ENCODE measurements at places on chromosomes 12 and 14.

DNA sequence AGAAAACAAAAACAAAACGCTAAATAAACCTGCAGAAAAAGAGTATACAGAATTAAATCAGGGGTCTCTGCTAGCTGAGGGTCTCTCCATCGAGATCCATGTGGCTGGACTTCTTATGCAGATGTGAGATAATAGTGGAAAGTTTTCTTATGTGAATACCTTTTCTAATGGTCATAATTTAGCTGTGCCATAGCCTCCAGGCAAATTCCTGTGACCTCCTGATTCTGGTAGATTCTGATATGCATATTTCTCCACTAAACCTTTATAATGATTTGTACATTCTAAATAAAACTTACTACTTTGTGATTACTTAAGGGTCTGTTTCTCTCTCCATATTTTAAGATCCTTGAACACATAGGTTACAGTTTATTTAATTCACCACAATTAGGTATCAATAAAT lies 1002.6 kb downstream of the GALC start:
- no peak for DNase-seq

GRCh38 chr12:56988207-56988739 lies 18.1 kb downstream of the ZBTB39 start:
- no peak for DNase-seq

- no peak for DNase-seq
Measured at GRCh38 chr14:93285044-93285443, 47.8 kb downstream of the BTBD7 start.

GRCh38 chr14:92004062-92004461 lies 35.8 kb downstream of the TRIP11 start:
- DNase-seq = no peak

- DNase-seq = no peak
Measured at GRCh38 chr12:111108726-111109125, 188.3 kb upstream of the MYL2 start.

DNA sequence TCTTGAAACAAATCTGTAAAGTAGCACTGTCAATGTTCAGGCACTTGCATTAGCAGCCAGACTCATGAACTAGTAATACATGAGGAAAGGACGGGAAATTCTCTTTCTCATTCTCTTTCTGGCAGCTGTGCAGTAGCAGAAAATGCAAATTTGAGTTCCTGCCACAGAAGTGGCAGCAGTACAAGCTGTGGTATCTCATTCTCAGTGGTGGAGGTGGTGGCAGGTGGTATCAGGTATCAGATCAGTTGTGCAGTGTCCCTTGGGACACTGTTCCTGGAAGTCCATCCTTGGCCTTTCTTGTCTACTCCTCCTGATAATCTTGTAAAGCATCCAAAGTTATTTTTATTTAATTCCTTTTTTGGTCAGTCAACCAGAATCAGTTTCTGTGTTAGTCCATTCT lies 103.0 kb downstream of the C12orf42 start:
- DNase-seq = no peak

- DNase-seq = no peak
Measured at GRCh38 chr12:99522456-99522855, 125.1 kb upstream of the GARIN6 start.

DNA sequence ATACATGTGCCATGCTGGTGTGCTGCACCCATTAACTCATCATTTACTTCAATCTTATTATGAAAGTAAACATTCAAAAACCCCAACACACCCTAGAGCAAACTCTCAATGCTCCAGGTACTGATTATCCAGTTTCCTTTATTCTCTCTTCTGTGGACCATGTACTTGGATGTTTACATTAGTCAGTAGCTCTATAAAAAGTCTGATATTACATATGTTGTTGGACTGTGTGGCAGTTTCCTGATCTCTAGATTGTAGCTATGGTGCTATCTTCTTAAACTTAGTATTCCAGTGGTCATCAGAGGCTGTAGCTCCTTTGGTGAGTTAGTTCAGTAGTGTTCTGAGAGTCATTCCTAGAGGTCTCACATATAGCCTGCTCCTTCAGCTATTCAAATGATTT lies 25.1 kb upstream of the ITGA5 start:
- DNase-seq = no peak

DNA sequence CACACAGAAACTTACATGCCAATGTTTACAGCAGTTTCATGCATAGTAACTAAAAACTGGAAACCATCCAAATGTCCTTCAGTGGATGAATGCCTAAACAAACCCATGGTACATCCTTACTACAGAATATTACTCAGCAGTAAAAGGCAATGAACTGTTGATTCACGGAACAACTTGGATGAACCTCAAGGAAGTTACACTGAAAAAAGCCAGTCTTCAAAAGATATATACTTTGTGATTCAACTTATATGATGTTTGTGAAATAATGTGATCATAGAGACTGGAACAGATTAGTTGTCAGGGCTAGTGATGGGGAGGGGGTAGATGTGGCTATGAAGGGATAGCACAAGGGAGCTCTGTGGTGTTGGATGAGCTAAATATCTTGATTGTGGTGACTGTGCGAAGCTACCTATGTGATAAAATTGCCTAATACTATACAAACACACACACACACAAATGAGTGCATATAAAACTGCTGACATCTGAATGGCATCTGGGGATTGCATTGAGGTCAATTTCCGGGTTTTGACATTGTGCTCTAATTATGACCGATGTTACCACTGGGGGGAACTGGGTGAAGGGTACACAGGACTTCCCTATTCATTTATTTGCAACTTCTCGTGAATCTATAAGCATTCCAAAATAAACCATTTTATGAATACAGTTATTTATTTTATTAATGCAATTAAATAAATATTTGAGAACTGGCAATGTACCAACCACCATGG lies 94.3 kb downstream of the RIN3 start:
- DNase-seq = peak; percentile 52

- DNase-seq = no peak
Measured at GRCh38 chr14:98278800-98279199, 993.2 kb downstream of the BCL11B start.

- peak; percentile 11 for DNase-seq
Measured at GRCh38 chr14:37150414-37150813, 22.0 kb downstream of the SLC25A21 start.

- DNase-seq = no peak
Measured at GRCh38 chr12:130127912-130128789, 34.1 kb upstream of the FZD10 start.

- DNase-seq = no peak
Measured at GRCh38 chr12:129109174-129110001, 256.1 kb downstream of the GLT1D1 start.

- no peak for DNase-seq
Measured at GRCh38 chr14:90714811-90715210, 101.4 kb downstream of the TTC7B start.

GRCh38 chr12:28709986-28710685 lies 438.9 kb upstream of the FAR2 start:
- no peak for DNase-seq

DNA sequence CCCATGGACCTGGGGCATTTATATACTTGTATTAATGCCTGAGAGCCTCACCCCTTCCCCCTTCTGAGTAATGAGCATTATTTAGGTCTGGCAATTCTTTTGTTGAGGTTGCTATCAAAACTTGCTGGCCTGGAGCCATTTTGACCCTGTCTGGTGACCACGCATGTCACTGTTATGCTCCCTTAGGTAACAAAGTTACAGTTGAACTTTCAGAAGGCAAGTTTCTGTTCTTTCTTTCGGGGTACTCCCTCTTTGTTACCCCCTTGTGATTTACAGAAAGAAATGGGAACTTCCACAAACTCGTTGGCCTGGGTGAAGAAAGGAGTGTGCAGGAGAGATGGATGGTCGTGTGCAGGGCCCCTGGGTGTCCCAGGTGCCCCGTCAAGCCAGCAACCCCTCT lies 305.4 kb downstream of the DPF3 start:
- DNase-seq = no peak

DNA sequence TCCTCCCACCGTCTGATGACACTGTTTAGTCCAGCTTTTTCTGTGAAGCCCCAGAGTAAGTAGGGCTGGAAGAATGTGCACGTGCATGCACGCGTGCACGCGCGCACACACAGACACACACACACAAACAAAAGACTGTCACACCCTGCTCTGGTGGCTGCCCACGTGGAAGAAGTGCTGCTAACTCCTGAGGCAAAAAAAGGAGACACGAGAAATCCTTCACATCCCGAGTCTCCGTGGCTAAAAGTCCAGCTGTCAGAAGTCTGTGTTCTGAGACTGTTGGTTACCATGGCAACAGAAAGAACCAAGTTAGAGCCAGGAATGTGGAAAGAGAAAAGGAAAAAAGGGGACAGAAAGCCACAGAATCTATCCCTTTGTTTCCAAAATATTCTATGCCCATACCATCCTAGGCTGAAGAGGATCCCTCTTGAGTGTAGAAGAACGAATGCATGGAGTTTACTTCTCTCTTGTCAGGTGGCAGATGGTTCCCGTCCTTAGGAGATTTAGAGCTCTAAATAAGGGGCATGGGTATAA lies 1.6 kb upstream of the C12orf71 start:
- DNase-seq = peak; percentile 14

DNA sequence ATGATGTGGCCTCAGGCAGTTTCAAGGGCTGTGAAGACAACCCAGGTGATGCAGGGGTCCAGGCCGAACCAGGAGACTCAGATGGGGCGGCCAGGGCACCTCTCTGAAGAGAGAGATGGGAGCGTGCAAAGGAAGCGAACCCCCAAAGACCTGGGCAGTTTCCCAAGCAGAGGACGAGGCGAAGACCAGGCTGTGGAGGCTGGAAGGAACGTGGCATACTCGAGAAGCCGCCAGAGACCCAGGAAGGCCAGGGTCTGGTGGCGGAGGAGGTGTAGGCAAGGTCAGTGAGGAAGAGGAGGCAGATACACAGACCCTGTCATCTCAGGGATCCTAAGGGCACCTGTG lies 24.7 kb downstream of the LTBP2 start:
- DNase-seq = no peak

Data from AG09309 (cell line).